ENCODE measurements at places on chromosomes 12 and 14. TPM values are rescaled to one million over a fixed set of nuclear protein-coding genes. Genes with fewer than 3 reads are reported as not detected.

- no peak for DNase-seq
Observed at GRCh38 chr12:4153343-4153892, 120.1 kb upstream of the CCND2 start.

The INF2 gene
- total RNA-seq = 63.1 TPM

The EP400 gene
- 14.3 TPM for total RNA-seq

DNA sequence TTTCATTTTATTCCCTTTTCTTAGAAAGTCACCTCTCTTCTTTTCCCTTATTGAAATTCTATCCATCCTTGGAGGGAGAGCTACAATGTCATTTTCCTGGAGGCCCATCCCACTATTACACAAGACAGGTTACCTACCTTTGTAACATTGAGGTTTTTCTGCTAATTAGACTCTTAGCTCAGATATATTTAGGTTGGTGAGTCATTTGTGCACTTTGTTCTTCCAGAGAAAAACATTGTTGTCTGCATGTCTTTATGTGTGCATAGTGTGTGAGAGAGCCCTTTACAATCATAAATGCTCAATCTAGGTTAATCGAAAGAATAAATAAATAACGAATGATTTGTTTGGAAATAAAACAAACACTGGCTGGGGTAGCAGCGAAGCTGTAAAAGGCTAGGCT, 191.8 kb downstream of the DACT1 start:
- DNase-seq = no peak

Measured in left lobe of liver (tissue), 2 donors.